ENCODE measurements at places on chromosomes 5 and 9. TPM values are rescaled to one million over a fixed set of nuclear protein-coding genes. Genes with fewer than 3 reads are reported as not detected.

Gene TEK
- not detected for total RNA-seq

Gene ABITRAM
- 6.4 TPM for total RNA-seq

Gene PHYHD1
- total RNA-seq, result not detected

Gene PAPPA
- 1.2 TPM for total RNA-seq

Gene PCA3
- total RNA-seq, result not detected

- no peak for DNase-seq
- H3K27me3 ChIP-seq, result no peaks in the 10 kb centered on the region
- H3K4me1 ChIP-seq, result no peaks in the 10 kb centered on the region
- no peak overlapping the region for H3K27ac ChIP-seq
Observed at GRCh38 chr9:132998831-132999635, 20.5 kb downstream of the GFI1B start.

DNA sequence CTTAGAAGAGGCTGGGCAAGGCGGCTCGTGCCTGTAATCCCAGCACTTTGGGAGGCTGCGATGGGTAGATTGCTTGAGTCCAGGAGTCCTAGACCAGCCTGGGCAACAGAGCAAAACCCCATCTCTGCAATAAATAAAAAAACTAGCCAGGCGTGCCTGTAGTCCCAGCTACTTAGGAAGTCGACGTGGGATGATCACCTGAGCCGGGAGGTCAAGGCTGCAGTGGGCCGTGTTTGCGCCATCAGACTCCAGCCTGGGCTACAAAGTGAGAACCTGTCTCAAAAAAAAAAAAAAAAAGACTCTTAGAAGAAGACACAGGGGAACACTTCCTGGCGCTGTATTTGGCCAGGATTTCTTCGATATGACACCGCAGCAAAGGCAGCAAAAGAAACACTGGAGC is 23.7 kb upstream of the NRARP start:
- no peak overlapping the region for H3K4me3 ChIP-seq
- H3K27ac ChIP-seq, result no peak overlapping the region
- H3K36me3 ChIP-seq, result no peaks in the 10 kb centered on the region
- H3K27me3 ChIP-seq, result peaks cover 2% of the 10 kb centered on the region
- H3K4me1 ChIP-seq, result no peaks in the 10 kb centered on the region

DNA sequence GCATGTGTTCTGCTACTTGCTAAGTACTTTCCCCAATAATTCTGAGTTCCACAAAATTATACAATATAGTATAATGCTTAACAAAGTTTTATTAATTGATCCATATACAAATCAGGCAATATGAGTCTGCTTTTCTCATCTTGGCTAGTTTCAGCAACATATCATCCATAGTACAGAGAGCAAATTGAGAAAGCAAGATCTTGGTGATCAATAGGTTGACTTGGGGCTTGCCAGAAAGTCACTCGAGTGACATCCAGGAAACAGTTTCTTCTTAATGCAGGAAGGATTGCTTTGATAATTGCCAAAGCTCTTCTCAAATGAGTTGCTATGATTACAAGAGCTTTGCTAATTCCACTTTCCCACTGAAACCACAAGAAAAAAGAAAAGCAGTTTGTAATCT is 533.6 kb upstream of the NMUR2 start:
- no peak overlapping the region for H3K27ac ChIP-seq
- H3K4me1 ChIP-seq, result no peaks in the 10 kb centered on the region
- no peak for DNase-seq
- H3K4me3 ChIP-seq, result no peak overlapping the region
- H3K36me3 ChIP-seq, result no peaks in the 10 kb centered on the region

DNA sequence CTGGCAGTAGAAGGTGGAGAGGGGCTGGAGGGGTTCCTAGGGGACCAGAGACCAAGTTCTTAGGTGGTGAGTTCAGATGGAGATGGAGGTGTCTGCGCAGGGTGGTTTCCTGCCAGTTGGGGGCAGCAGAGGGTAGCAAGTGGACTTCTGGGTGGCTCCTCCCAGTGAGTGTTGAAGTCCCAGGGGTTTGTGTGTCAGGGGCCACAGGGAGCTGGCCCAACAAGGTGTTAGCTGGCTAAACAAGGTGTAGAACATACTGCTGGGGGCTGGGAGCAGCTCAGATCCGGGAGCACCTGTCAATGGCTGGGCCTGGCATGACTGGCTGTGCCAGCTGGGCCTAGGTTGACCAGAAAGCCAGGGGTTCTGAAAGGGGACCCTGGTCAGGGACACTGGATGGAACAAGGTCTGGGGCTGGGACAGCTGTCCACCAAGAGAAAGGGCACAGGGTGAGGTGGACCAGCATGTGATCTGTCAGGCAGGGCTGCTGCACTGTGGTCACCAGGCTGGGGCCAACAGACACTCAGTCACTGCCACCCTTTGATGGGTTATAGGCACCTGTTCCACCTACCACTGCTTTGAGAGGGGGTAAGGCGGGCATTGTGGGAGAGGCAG is 35.6 kb downstream of the DAB2IP start:
- no peaks in the 10 kb centered on the region for H3K36me3 ChIP-seq
- no peaks in the 10 kb centered on the region for H3K27me3 ChIP-seq
- H3K4me3 ChIP-seq, result no peak overlapping the region

GRCh38 chr5:173472164-173472563 is 143.9 kb upstream of the STC2 start:
- peak overlapping the region; percentile 79 for H3K27ac ChIP-seq
- peaks cover 27% of the 10 kb centered on the region for H3K4me1 ChIP-seq
- H3K27me3 ChIP-seq, result no peaks in the 10 kb centered on the region

DNA sequence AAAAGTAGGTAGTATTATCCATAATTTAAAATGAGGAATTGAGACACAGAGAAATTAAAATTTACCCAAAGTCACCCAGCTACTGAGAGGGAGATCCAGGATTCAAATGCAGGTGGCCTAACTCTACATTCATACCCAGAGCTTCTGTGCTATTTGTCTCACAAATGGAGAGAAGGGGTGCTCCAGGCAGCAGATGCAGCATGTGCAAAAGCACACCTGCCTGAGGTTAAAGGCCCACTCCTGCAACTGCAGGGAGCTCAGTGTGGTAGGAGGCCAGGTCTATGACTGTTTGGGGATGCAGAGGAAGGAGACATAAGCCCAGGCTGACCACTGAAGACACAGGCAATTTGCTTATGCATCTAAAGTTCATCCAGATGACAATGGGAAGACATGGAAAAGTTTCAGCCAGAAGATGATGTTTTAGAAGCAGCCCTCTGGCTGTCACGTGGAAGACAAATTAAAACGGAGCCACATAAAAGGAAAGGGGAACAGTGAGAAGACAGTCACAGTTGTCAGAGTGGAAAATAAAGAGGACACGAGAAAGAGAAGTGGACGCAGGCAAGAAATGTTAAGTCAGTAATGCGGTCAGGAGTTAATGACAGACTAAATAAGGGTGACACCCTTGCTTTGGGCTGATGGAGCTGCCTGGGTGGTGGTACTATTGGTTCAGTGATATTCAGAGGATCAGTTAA is 214.7 kb downstream of the EBF1 start:
- peaks cover 2% of the 10 kb centered on the region for H3K27me3 ChIP-seq
- no peaks in the 10 kb centered on the region for H3K4me1 ChIP-seq
- no peak for DNase-seq

DNA sequence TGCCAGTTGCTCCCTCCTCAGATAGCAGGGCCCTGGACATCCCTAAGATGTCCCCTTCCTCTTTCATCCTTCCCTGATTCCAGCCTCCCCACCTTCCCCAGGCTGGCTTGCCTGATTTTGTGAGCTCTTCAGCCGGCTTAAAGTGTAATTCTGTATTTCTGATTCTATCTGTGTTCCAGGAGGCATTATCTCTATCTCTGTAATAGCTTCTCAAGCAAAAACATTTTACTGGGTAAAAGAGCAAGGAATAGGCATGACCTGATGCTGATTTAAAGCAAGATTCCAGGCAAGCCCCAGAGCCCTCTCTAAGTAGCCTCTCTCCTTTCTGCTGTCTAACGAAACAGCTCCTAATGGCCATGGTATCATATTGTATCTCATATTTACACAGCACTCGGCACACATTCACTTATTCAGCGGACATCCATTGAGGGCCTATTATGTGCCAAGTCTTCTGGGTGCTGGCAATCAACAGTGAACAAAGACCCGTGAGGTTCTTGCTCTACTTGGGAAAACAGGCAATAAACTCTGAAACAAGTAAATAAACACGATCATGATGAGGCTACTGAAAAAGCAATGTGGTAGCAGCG is 100.9 kb upstream of the MSX2 start:
- no peaks in the 10 kb centered on the region for H3K27me3 ChIP-seq
- no peaks in the 10 kb centered on the region for H3K4me1 ChIP-seq
- H3K4me3 ChIP-seq, result no peak overlapping the region
- H3K27ac ChIP-seq, result no peak overlapping the region
- no peak for DNase-seq

- no peak overlapping the region for H3K27ac ChIP-seq
- no peak overlapping the region for H3K4me3 ChIP-seq
- no peaks in the 10 kb centered on the region for H3K27me3 ChIP-seq
- H3K4me1 ChIP-seq, result no peaks in the 10 kb centered on the region
Observed at GRCh38 chr9:91428927-91429351, 5.3 kb upstream of the NFIL3 start.

GRCh38 chr5:10707198-10708142 is 53.6 kb downstream of the DAP start:
- DNase-seq, result no peak
- no peak overlapping the region for H3K4me3 ChIP-seq
- H3K27ac ChIP-seq, result no peak overlapping the region
- no peaks in the 10 kb centered on the region for H3K27me3 ChIP-seq
- H3K36me3 ChIP-seq, result no peaks in the 10 kb centered on the region

DNA sequence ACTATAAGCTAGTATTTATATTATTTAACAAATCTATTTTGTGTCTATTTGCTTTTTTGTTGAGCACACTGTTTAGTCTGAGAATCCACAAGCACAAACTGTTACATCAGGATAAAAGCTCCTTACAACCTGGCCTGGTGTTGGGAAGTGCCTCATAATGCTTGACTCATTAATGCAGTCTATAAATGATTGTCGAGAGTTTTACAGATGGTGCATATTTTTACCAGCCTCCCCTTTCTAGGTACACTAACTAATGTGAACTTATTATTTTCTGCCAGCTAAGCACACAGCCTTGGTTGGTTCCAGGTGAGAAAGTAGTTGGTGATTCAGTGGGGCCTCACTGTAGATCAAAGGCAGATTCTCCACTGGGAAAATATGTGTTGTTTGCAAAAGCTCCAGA is 151.0 kb upstream of the ADAMTS16 start:
- no peaks in the 10 kb centered on the region for H3K27me3 ChIP-seq
- H3K4me1 ChIP-seq, result no peaks in the 10 kb centered on the region
- no peaks in the 10 kb centered on the region for H3K36me3 ChIP-seq
- DNase-seq, result no peak
- H3K4me3 ChIP-seq, result no peak overlapping the region
- H3K27ac ChIP-seq, result no peak overlapping the region

DNA sequence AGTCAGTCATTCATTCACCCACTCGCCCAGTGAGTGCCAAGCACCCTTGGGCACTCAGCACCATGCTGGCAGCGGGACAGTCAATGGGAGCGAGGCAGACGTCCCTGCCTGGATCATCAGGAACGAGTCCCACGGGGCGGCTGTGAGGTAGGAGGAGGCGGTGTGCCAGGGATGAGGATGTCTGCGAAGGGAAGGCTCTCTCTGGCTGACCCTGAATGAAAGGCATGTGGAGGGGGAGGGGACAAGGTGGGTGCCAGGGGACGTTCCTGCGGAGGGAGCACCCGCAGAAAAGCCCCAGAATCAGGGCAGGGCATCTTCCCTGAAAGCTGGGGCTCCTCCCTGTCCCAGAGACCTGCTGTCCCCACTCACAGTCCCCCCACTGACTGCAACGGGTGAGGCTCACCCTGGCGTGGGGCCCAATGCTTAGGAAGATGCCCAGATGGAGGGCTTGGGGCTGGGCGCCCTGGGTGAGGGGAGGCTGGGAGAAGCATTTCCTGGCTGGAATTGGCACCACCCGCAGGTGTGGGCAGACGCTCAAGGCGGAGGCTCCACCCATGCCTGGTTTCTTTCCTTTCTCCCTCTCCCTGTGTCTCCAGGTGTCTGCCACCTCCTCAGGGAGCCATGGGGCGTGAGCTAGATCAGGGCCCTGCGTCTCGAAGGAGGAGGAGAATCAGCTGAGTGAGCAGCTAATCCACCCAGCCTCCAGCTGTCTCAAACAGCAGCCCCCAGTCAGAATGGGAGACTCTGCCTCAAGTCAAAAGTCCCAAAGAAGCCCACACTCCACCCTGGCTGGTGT is 179.0 kb upstream of the PPP1R26 start:
- no peak overlapping the region for H3K27ac ChIP-seq
- no peaks in the 10 kb centered on the region for H3K27me3 ChIP-seq
- no peak overlapping the region for H3K4me3 ChIP-seq
- no peaks in the 10 kb centered on the region for H3K36me3 ChIP-seq

DNA sequence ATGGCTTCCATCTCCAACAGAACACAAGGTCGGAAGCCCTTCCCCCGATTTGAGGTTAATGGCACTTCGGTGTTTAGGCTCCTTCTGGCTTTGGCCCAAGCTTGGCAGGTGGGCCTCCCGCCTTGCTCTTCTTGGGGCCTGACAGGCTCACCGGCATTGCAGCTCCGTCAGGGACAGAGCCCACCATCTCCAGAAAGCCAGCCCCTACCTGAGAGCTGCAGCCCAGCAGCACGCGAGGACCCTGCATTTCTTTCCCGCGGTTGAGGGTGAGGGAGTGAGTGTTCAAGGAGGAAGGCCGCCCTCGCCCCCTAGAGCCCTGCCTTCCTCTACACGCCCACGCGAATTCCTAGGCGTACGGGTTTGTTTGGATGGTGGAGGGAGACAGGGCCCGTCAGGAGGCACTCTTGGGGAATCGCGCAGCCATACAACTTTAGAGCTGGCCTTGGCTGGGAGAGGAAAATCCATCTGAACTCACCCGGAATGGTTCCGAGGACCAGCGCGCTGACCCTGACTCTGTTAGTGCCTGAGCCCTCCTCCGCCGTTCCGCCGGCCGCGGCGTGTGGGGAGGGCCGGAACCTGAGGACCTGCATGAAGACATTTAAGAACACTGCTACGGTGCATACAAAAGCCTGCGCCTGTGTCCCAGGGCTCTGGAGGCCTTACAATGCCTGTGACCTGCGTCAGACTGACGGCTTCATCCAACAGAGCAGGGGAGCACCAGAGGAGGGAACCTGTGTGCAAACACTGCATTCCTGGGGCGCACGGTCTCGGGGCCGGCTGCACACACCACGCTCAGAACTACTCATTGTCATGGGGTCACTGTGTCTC is 73.8 kb downstream of the MRPL36 start:
- no peak for DNase-seq
- H3K27me3 ChIP-seq, result no peaks in the 10 kb centered on the region
- no peak overlapping the region for H3K27ac ChIP-seq
- no peaks in the 10 kb centered on the region for H3K4me1 ChIP-seq
- no peak overlapping the region for H3K4me3 ChIP-seq

- no peak overlapping the region for H3K27ac ChIP-seq
- H3K27me3 ChIP-seq, result no peaks in the 10 kb centered on the region
- DNase-seq, result no peak
- H3K4me3 ChIP-seq, result no peak overlapping the region
- H3K36me3 ChIP-seq, result no peaks in the 10 kb centered on the region
Observed at GRCh38 chr9:6827439-6828145, 69.8 kb downstream of the KDM4C start.

Measured in Panc1 (cell line).